ENCODE measurements at places on chromosomes 6 and 20.

DNA sequence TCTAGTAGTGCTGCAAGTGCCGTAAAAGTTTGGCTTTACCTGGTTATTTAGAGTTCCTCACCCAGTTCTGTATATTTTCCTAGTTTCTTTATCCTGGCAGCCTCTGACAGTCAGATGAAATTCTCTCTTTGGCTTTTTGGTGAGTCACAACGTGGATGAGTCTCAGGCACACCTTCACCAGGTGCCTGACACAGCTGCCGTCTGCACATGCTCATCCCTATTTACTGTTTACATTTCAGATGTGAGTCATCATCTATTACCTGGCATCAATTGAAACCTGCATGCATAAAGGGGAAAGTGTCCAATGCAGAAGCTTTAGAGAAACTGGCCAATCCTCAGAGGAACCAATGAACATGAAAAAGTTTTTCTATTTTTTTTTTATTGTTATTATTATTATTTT is 33.3 kb upstream of the ADGRF4 start:
- no peak for DNase-seq

DNA sequence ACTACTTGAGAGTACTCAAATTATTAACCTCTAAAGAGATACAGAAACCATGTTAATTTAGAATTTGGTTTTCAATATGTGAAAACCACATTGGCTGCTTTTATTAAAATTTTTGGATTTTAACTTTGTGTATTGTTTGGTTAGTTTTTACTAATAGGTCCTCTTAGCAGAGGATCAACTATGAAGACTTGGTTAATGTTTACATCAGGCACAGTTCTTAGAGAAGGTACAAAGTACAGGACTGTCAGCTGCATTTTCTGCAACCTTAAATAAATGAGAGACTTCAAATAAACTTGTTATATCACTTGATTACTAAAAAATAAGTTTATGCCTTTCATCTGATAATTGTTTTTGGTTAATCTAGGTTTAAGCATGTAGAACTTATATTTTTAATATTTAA is 89.1 kb downstream of the PHF3 start:
- no peak for DNase-seq

DNA sequence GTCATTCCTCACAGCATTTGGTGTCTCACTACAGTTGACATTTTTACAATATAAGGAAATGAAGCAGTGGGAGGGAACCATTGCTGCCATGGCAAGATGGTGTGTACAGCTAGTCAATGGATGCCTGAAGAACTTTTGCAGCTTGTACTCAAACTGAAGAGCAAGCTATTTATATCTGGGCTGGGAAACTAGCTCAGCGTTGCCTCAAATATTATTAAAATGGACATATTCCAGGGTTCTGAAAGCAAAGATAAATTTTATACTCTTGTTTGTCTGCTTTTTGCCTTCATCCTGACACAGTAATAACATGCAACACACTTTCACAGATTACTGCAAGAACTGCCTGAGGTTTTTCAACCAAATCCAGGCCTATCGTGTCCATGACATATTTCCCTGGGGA is 156.4 kb upstream of the COL21A1 start:
- DNase-seq: no peak

- DNase-seq: no peak
Measured at GRCh38 chr6:39289490-39289889, 24.7 kb downstream of the KCNK17 start.

GRCh38 chr6:119890470-119890869 is 540.9 kb upstream of the MAN1A1 start:
- DNase-seq: no peak

GRCh38 chr20:33679758-33680485 is 5.7 kb upstream of the NECAB3 start:
- DNase-seq: no peak

GRCh38 chr6:141956046-141956761 is 176.5 kb upstream of the GJE1 start:
- DNase-seq: peak; percentile 43

- DNase-seq: no peak
Measured at GRCh38 chr6:147789430-147789947, 281.0 kb downstream of the SAMD5 start.

All from stromal cell of bone marrow (primary cell).